ENCODE measurements at places on chromosomes 6 and 20. TPM values are rescaled to one million over a fixed set of nuclear protein-coding genes. Genes with fewer than 3 reads are reported as not detected.

DNA sequence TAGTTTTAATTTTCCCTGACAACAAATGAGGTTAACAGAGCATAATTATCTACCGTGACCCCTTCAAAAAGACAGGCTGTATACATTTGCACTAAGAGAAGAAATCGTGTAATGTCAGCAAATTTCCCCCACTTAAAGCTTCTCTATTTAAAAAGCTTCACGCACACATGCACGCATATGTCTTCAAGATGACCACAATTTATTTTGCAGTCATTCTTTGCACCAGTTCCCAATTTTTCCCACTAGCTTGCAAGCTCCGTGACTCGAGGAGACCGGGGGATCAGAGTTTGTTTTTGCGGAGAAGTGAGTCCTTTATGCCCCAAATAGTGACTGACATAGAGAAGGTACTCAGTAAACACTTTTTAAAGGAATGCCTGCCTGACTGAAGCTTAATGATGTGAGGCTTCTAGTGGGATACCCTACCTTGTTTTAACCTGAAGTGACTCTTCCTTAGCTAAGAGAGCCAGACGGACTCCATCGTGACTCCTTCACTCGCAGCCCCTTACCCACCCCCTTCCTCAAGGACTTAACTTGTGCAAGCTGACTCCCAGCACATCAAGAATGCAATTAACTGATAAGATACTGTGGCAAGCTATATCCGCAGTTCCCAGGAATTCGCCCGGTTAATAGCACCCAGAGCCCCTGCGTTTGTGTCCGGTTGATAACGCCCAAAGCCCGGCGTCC is 9.3 kb upstream of the NQO2 start:
- no peak for DNase-seq

DNA sequence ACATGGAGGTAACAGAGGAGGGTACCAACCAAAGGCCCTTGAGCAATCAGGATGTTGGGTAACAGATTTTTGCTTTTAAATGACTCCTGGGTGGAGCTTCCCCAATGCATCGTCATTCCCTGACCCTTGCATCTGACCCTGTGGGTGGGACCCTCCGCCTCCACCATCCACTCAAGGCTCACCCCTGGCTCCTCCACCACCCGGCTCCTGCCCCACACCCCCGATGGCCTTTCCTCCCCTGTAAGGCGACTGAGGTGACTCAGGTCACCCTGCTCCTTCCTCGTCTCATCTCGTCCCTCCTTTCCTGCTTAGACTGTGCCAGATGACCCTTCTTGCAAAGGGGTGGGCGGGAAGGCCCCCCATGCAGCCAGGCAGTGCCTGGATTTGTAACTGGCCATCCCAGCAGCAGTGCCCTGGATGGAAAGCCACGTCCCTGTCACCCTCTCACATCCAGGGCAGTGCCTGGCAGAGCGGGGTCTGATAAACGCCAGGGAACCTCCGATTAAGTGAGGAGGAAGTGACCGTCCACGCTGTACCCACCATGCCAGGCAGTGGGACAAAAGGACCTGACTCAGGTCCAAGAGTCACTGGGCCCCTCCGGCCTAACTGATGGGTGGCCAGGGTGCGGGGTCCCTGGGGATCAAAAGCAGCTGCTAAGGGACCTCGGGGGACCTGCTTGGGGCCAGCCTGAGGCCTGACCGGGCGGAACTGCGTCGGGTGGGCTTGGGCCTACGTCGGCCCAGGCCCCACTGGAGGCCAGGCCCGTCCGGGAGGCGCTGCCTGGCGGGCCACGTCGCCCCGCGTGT is 624 bp upstream of the NPEPL1 start:
- peak; percentile 53 for DNase-seq

GRCh38 chr6:137013738-137014602 is 30.8 kb downstream of the IL20RA start:
- DNase-seq: no peak

- DNase-seq: no peak
Measured at GRCh38 chr6:157211603-157212455, 111.5 kb downstream of the TMEM242 start.

GRCh38 chr6:7684076-7684475 is 41.8 kb upstream of the BMP6 start:
- DNase-seq: no peak

GRCh38 chr6:125804264-125804663 is 13.5 kb downstream of the NCOA7 start:
- DNase-seq: no peak

GRCh38 chr6:16409531-16410441 is 171.4 kb downstream of the GMPR start:
- DNase-seq: peak; percentile 70

DNA sequence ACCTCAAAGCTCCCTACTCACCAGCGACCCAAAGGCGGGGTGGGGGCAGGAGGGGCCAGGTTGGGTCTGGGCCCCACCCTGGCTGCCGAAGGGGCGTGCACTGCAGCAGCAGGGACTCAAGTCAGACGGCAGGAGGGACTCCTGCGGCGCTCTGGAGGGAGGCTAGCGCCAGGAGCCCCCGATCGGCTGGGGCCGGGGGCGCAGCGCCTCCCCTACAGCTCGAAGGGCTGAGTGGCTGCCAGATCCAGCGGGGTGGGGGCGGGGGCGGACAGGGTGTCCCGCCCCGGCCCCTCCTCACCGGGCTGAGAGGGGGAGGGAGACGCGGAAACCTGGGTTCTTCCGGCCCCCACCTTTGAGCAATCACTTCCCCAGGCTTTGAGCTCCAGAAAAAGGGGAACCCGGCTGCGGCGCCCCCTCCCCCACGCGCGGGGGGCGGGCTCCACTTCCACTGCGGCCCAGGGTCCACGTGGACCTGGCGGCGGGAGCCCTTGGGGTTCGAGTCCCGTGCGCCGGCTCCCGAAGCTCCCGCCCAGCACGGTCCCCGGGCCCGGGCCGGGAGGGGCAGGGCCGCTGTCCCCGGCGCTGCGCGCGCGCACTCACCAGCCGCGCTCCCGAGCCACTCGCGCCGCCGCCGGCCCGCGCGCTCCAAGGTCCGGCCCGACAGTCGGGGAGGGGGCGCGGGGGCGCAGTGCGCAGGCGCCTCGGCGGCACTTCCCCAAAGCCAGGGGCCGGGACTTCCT is at the start of gene RGS19:
Gene RGS19, minus strand, starts transcription at position 246 of the 740 bp plus-strand sequence. CDS start 2,632 bp downstream, outside the sequence.
- peak; percentile 56 for DNase-seq

DNA sequence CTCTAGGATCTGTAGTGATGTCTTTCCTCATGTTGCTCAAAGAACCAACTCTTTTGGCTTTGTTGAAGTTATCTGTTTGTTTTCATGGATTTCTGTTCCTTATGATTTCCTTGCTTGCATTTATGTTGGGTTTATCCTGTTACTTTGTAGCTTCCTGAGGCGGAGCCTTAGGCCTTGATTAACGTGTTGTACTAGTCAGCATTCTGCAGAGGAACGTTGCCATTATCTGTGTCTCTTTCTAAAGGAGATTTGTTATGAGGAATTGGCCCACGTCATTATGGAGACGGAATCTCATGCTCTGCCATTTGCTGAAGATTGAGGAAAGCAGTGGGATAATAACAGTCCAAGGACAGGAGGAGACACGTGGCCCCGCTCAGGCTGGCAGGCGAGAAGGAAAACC is 29.9 kb downstream of the UCKL1 start:
- no peak for DNase-seq

DNA sequence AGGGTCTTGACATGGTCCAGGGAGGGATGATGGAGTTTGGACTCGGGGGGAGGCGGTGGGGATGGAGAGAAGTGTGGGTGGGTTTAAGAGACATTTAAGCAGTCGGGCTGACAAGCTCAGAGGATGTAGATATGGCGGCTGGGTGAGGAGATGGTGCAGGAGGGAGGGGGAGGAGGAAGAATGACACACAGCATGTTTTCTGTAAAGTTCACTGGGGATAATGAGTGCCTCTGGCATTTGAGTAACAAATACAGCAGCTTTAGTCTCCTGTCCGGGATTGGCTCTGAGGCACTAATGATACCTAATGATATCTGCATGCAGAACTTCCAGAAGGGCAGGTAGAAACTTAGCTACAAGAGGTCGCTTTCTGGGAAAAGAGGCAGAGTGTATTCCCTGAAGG is 107.8 kb downstream of the DHX35 start:
- DNase-seq: no peak

GRCh38 chr6:168388641-168389633 is 52.0 kb upstream of the SMOC2 start:
- no peak for DNase-seq

DNA sequence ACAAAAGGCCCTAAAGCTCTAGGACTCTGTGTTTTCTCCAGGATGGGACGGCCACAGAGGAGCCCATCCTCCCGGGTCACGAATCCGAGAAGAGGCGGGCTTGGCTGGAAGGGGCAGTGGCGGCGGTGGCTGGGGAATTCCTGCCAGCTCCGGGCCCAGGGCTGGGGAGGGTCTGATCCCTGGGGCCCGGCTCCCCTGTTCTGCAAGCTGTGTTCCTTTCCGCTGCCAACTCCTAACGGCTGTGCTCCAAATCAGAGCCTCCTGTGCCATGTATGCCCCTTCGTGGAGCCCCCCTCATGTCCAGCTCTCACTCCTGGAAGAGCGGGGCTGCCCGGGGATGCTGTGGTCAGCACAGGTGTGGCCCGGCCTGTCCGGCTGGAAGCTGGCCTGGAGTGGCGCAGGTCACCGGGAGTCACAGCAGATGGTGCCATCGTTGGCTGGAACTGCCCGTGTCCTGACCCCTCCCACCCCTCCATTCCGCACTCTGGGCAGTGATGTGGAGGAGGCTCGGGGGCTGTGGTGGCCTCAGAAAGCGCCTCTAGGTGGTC is 88.2 kb upstream of the MPC1 start:
- DNase-seq: peak; percentile 11

DNA sequence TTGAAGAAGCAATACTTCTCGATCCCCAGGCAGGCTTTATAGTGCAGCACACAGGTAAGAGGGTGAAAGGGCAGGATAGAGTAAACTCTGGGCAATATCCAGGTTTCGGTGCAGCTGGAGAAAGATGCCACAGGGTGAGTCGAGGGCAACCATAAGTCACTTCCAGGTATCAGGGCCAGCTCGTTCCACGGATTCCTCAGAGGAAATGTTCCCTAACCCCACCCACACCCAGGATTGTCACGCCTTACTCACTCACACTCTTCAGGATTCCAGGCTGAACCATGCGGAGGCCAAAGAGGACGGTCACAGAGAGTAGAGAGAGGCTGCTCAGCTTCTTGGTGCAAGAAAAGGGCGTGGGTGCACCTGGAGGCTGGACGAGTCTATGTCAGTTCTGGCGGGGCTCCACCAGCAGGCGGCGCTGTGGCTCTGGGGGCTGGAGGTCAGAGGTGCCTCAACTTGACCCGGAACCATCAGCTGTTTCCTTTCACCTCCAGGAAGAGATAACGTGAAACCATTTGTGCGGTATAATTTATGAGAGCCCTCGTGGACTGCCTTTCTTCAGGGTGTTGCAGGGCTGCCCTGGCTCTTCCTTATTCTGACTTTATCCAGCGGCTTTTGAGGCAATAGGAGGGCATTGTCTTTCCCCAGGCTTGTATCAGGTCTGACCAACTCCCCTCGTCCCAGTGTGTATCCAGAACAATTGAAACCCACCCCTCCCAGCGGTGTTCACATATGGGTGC is 14.5 kb upstream of the WFDC12 start:
- no peak for DNase-seq

The SLC35B3 gene
- total RNA-seq: 28.3 TPM

The CDSN gene
- total RNA-seq: not detected

The PAX1 gene
- not detected for total RNA-seq

The SLC17A1 gene
- not detected for total RNA-seq

The PTPRT gene
- not detected for total RNA-seq

The SEL1L2 gene
- total RNA-seq: 1.0 TPM
